ENCODE measurements at places on chromosomes 7 and 10. TPM values are rescaled to one million over a fixed set of nuclear protein-coding genes. Genes with fewer than 3 reads are reported as not detected.

CYP2C8 gene
- not detected for total RNA-seq

NPY4R gene
- not detected for total RNA-seq

ASCC1 gene
- total RNA-seq = 12.6 TPM

SLC13A1 gene
- not detected for total RNA-seq

DEPP1 gene
- total RNA-seq = 0.44 TPM

RAPGEF5 gene
- total RNA-seq = 1.2 TPM

GBX1 gene
- not detected for total RNA-seq

OGDH gene
- 31.6 TPM for total RNA-seq

ASZ1 gene
- total RNA-seq = not detected

MPLKIP gene
- total RNA-seq = 32.8 TPM

DNA sequence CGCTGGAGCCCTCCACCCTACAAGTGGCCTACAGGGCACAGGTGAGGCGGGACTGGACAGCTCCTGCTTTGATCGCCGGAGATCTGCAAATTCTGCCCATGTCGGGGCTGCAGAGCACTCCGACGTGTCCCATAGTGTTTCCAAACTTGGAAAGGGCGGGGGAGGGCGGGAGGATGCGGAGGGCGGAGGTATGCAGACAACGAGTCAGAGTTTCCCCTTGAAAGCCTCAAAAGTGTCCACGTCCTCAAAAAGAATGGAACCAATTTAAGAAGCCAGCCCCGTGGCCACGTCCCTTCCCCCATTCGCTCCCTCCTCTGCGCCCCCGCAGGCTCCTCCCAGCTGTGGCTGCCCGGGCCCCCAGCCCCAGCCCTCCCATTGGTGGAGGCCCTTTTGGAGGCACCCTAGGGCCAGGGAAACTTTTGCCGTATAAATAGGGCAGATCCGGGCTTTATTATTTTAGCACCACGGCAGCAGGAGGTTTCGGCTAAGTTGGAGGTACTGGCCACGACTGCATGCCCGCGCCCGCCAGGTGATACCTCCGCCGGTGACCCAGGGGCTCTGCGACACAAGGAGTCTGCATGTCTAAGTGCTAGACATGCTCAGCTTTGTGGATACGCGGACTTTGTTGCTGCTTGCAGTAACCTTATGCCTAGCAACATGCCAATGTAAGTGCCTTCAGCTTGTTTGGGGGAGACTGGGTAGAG lies at the start of gene COL1A2:
TSS of gene COL1A2 (plus strand) at position 459 of the 704 bp plus-strand sequence. CDS start at position 596, 137 bp downstream.
- peak; percentile 85 for DNase-seq

DNA sequence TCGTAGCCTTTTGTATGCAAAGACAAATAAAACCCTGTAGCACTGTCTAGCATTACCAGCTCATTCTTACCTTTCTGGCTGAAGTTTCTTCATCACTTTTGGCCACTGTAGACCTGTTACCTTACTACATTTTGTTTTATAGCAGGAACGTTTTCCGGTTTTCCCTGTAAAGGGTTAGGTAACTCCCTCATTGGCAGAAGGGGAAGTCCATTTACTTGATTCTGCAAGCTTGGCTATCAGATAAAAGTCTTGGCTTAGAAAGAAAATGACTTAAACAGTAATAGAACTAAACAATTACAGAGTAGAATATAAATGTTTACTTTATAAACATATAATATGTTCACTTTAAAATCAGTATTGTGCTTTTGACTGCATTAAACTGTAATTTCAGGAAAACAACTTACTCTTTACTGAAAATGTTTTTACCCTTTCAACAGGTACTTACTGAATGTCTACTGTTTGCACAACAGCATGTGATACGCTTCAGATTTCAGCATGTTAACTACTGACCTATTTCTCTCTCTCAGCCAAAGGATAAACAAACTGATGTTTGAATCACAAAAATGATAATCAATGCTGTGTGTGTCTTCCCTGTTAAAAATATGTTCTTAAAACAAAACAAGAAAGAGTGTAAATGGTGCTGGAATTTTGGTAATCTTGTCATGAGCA lies 67.1 kb downstream of the OTUD1 start:
- no peak for DNase-seq

DNA sequence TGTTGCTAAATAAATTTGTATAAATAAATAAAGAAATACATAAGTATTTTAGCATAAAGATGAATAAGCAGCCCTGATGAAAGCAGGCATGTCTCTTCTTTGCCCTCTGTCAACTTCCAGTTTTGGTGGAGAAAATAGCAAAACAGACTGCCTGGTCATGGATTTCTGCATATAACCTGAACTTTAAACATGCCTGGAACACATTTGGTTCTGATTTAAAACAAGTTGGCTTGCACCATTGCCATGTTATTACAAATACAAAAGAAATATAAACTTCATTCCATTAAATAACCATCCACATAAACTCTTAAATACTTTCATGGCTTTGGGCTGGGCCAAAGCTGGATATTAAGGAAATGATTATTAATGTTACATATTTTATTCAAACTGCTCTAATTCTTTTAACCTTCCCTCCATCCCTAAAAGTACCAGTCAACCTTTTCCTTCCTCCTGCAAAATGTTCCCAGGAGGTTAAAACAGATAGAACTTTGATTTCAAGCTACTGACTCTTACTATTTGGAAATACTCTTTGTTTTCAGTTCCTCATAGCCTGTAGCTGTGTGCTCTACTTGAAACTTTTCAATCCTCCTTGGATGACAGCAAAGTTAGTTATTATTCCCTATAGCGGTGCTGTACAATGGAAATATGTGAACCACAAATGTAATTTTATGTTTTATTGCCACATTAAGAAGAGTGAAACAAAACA lies 96.3 kb downstream of the BICC1 start:
- no peak for DNase-seq

DNA sequence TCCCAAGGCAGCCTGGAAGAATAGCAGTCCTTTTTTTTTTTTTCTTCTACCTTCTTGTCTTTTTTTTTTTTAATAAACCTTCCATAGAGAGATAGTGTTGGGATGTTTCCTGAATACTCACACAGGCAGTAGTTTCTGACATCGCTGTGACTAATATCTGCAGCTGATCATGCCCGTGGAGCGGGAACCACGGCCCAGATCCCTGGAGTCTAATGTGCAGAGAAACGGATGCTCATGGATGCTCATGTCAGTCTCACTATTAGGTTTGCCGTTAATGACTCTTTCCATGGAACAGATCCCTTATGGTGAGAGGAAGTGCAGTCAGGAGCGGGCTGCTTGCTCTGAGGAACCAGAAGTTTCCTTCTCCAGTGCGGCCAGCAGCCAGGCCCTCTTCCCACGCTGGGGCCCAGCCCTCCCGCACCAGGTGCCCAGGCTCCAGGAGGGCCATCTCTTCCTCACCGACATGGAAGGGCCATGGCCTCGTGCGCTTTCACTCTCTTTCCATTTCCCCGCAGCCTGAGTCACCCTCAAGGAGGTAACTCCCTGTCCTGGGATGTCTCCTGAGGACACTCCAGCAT lies 132.5 kb downstream of the WDR37 start:
- no peak for DNase-seq

DNA sequence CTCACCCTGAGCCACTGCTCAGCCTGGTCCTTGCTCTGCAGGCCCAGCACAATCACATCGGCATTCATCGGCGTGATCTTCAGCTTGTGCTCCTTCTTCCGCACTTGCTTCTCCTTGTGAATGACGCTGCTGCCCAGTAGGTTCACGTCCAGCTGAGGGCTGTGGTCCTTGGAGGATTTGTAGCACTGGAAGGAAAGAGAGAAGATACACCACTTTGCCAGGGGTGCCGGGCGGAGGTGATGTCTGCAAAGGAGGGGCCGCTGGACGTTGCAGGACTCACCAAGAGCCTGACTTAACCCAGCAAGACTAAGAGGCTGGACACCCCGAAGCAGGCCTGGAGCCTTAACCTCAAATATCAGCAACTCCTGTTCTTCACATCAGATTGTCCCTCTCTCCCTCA lies 74.8 kb downstream of the VWA2 start:
- DNase-seq = no peak

- no peak for DNase-seq
Observed at GRCh38 chr7:921581-922333, 32.7 kb downstream of the ADAP1 start.

GRCh38 chr7:28329661-28330363 lies 82.5 kb upstream of the CREB5 start:
- DNase-seq = no peak

GRCh38 chr7:13115855-13116254 lies 428.4 kb downstream of the ARL4A start:
- DNase-seq = no peak

GRCh38 chr7:101911800-101912715 lies 94.6 kb downstream of the CUX1 start:
- no peak for DNase-seq

DNA sequence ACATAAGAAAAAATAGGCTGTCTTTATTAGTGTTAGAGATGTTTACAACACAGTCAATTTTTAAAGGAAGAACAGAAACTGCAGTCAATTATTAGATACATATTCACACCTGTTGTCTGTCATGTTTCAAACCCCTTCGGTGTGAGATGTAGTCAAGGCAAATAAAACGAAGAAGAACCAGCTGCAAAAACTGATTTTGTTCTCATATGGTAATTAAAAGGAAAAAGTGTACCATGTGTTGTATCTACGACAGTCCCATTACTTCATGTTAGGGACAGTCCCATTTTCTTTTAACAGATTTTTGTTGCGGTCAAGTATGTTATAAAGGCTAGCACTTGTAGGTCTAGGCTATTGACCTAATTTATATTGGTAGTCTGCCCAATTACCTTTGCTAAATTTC lies 149.4 kb downstream of the LRRN3 start:
- DNase-seq = no peak

- DNase-seq = no peak
Observed at GRCh38 chr7:91898240-91898992, 17.9 kb upstream of the MTERF1 start.

DNA sequence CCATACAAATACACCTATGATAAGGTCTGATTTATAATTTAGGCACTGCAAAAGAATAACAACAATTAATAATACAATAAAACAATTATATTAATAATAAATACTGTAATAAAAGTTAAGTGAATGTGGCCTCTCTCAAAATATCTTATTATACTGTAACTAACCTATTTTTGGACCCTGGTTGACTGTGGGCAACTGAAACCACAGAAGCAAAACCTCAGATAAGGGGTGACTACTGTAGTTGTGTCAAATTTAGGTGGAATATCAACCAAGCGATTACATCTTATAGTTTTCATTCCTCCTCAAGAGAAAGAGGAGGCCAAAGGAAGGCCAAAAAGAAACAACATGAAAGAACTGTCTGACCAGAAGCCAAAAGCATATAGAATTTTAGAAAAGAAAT lies 103.9 kb downstream of the SKAP2 start:
- no peak for DNase-seq

DNA sequence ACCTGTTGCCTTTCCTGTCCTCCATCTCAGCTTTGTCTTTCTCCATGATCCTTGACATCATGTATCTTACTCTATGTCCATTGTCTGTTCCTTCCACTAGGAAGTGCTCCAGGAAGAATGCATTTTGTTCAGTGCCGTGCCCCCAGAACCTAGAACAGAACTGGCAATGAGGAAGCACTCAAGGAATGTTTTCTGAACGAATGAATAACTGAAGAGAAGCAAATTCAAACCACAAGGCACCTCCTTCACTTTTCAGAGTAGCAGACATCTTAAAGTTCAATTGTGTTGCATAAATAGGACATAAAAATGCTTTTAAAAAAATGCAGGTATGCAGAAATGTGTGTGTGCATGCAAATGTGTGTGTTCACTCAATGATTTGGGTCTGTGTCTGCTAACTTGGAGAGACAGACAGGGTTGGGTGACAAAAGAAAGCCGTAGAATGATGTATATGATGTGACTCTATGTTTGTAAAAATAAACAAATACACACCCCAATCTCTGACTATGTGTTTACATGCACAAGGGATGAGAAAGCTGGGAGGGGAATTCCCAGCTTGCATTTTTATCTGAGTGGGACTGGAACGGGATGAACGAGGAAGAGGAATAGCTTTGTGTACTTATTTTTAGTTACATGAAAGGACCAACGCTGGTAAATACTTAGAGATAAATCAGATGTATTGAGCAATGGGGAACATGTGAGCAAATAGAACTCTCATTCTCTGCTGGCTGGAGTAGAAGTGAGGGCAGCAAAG lies 237.7 kb downstream of the FANK1 start:
- peak; percentile 60 for DNase-seq

DNA sequence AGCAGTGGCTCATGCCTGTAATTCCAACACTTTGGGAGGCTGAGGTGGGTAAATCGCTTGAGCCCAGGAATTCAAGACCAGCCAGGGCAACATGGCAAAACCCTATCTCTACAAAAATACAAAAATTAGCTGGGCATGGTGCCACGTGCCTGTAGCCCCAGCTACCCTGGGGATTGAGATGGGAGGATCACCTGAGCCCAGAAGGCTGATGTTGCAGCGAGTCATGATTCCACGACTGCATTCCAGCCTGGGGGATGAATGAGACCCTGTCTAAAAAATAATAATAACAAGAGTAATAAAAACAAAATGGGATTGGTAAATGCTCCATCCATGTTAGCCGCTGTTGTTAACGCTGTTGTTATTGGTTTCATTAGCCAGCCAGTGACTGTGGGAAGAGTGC lies 1.3 kb upstream of the HKDC1 start:
- DNase-seq = no peak

DNA sequence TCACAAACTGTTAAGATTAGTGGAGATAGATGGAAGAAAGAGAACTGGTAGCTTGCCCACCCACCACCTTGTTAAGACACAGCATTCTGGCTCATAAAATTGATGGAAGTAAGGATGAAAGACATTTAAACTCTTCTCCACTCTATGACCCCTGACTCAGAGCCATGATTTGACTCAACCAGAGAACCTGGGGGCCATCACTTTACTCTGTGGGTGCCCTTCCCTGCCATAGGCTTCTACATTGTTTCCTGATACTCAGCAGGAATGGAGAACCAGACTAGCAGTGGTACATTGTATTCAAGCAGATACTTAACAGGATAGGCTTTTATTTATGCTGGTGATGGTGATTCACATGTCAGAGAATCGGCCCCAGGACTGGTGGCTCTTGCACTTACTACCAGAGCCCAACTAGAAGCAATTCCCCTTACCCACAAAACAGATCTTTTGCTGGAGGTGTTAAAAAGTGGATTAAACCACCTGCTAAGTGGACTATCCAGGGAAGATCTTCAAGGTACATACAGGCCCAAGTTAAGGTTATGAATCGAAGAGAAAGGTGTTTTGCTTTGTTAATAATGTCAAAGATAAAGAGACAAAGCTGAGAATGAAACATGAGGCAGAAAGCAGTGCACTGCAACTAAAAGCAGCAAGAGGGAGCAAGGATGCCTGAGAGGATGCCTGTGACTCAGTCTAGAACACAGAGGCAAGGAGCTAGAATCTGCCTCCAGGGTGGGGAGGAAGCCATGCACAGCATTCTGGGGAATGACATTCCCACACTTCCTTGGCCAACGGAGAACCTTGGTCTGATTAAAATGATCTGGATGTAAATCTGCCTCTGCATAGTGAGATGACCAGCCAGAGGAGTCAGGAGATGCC lies 36.0 kb upstream of the GLI3 start:
- peak; percentile 61 for DNase-seq

- no peak for DNase-seq
Observed at GRCh38 chr7:113828581-113828980, 90.2 kb downstream of the PPP1R3A start.

- DNase-seq = no peak
Observed at GRCh38 chr7:135790371-135790977, 41.9 kb upstream of the FAM180A start.

All from MG63 (cell line).